NCI-H187 treated with DMSO at 0.1 percent for 48 hours (cell line): ENCODE measurements at places on chromosomes 2 and 18.

DNA sequence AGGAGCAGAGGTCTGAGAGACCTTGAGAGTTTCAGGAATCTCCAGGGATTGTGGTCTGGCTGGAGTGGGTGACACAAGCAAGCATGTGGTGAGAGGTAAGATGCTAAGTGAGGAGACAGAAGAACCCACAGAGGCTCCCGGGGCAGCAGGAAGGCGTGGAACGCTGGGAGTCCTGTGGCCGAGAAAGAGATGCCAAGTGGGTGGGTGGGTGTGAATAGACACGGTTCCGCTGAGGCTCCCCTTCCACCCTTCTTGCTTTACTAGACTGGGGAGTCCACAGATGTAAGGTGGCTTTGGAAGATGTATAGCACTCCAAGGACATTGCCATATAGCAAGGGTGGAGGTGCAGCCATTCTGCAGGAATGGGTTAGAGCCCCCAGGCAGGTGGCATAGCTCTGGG, 4.2 kb downstream of the TEX51 start:
- DNase-seq = no peak

- no peak for DNase-seq
Observed at GRCh38 chr2:234025891-234026401, 24.6 kb upstream of the SPP2 start.

DNA sequence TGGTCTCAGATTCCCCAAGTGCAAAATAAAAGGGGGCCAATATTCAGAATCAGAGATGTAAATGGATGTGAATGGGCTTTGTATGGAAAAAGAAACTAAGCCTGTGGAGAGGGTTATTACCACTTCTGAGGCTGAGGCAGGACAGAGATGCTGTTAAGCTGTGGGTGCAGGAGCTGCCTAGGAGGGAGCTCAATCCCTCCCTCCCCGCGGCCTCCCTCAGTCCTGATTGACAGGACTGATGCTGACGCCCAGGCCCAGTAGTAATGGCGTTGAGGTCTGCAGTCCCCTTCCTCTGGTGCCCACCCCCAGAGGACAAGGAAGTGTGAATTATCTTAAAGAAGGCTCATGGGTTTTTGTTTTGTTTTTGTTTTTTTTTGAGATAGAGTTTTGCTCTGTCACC, 40.4 kb downstream of the PSD4 start:
- no peak for DNase-seq

DNA sequence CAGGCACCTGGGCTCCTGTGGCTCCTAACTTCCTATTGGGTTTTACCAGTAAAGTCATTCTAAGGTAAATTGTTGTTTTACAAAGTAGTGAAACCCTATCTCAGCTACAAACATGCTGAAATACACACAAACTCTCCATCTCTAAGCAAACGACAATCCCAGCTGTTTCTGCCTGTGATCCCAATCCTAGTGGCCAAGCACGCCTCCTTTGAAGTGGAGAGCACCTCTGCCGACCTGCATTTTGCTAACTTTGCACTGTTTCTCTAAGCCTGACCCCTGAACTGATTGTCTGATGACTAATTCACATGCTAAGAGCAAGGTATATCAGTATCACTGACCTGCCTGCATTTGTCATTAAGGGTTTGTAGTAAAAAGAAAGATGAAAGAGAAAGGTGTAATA, 124.3 kb downstream of the PAX3 start:
- no peak for DNase-seq

- DNase-seq = no peak
Observed at GRCh38 chr2:220432645-220433044, 805.2 kb downstream of the SLC4A3 start.

DNA sequence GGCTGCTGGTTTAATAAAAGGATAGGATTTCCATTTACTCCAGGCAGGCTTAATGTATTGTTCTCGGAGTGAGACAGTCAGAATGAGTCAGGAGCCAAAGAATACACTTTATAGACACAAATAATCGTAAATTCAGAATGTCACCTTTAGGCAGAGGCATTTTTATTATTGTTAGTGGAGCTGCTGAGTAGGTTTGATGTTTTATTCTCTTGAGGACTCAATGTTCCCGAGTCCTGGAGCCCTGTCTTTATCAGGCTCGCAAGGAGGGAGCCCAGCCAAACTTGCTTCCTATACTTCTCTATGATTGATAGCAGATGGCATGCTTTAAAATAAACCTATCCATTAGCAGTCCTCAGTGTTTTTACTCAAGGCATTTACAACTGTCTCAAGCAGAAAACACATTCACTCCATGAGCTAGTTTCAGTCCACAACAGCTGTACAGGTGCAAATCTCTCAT, 492.3 kb upstream of the ZEB2 start:
- DNase-seq = peak; percentile 11

GRCh38 chr18:67476585-67476984, 39.9 kb downstream of the DSEL start:
- no peak for DNase-seq

- no peak for DNase-seq
Observed at GRCh38 chr2:16713011-16713423, 47.4 kb upstream of the CYRIA start.

DNA sequence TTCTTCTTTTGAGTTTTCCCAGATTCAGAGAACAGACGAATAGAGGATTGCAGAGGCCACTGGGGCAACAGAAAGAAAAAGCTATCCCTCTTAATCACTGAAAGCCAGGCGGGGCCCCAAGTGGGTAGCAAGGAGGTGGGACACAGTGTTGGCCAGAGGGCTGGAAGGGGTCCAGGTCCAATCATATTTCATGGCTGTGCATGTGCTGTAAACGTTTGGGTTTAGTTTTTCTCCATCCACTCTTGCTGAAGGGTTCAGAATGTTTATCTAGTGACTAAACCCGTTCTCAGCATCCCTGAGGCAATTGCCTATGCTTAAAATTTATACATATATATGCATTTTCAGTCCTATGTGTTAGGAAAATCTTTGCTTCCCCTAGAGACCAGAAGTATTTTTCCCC, 99.4 kb upstream of the EPHA4 start:
- DNase-seq = no peak

GRCh38 chr2:153891051-153891450, 19.3 kb downstream of the GALNT13 start:
- DNase-seq = no peak

DNA sequence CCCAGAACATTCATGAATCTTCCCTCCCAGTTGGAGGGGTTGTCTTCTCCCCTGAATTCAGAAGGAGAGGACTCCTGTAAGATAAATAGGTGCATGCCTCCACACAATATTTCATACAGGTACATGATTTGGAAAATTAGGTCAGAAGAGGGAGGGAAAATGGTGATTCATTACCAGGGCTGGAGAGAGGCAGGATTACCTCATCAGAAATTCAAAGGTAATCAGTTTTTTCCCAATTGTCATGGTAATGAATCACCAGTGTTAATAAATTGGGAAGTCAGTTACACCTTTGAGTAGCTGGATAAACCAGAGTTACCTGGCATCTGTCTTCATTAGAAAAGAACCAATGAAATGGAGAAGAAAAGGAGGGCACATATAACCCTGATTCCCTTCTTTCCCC, 128.5 kb downstream of the EN1 start:
- no peak for DNase-seq

DNA sequence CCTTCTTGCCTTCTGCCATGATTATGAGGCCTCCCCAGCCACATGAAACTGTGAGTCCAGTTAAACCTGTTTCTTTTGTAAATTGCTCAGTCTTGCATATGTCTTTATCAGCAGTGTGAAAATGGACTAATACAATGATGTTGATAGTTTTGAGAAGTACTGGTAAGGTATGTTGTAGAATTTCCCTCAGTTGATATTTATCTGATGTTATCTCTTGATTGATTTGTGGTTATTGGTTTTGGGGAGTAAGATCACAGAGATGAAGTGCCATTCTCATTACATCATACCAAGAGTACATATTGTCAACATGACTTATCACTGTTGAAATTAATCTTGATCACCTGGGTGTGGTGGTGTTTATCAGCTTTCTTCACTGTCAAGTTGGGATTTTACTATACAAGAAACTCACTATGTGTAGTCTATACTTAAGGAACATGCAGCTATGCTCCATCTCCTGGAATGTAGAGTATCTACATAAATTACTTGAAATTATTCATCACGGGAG, 5.1 kb upstream of the SPAG16 start:
- DNase-seq = no peak

DNA sequence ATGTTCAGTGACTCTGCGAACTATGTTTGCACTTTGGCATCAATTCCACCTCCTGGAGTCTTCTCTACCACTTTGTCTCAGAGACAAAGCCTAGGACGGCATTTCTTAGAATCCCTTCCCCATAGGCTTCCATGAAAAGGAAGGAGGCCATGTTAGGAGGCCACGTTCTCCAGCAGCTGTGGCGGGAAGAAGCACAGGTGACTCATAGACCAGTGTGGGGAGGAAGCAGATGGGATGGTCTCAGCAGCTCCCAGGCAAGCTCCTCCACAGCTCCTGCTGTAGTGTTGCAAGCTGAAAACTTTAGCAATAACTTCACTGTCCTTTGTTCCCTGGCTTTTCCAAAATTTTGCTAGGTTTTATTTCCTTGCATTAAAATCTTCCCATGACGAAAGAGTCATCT, 781.3 kb upstream of the ID2 start:
- DNase-seq = no peak

- no peak for DNase-seq
Observed at GRCh38 chr2:30414961-30415360, 32.1 kb upstream of the LCLAT1 start.

DNA sequence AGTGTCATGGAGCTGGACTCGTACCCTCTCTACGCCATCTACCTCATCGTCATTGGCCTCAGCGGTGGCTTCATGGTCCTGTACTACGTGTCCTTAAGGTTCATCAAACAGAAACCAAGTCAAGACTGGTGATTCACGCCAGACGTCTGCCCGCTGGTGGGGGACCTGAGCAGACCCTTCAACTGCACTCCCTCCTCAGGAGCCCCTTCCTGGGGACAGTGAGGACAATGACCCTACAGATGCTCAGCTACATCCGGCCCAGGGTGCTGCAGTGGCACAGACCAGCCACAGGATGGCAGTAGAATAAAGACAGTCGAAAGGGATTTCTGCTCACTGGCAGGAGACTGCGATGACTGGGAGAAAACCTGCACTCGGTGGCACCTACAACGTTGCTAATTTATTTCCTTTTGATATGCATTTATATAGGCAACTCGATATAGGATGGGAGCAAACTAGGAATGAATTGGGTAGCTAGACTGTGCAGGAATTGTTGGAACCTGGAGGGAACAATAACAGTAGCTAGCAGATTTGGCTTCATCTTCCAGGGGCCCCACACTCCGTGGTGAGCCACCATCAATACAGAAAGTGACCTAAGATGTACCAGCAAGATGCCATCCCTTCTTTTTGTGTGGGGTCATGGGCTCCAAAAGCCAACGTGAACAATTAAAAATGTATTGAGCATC, 39.2 kb downstream of the ABCG8 start:
- DNase-seq = peak; percentile 40

GRCh38 chr2:222756951-222757650, 85.6 kb downstream of the MOGAT1 start:
- DNase-seq = no peak

DNA sequence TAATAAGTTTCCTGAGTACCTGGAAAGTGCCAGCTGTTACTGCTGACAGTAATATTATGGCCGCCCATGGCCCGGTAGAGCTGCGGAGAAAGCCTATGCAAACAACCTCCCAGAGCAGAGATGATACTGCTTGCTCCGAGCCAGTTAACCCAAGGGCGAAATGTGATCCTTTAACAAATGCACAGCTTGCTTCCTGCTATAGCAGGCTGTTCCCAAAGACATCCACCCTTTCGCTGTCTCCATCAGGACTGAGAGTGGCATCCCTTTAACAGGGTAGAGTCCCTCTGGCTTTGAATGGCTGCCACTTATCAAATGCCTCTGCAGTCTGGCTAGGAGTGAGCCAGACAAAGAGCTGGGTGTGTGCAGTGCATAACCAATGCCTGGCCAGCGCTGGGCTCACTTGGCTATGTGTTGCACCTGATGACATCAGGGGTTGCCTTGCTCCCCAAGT, 69.7 kb upstream of the DAPL1 start:
- no peak for DNase-seq

DNA sequence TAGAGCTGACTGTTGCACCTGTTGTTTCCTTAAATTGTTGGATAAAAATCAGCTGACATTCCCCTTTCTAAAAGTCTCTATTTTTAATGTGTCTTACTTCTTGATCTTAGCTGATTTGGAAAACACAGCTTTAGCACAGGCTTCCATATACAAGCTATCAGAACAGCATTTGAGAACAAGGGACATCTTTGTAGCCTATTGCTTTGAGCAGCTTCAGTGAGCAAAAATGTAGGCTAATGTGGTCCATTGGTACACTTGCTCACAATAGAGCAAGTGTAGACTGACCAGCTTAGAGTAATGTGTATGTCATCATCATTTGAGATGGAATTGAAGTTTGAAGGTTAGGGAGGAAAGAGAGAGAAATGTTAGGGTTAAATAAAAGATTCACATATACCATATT, 7.0 kb downstream of the INPP1 start:
- no peak for DNase-seq

DNA sequence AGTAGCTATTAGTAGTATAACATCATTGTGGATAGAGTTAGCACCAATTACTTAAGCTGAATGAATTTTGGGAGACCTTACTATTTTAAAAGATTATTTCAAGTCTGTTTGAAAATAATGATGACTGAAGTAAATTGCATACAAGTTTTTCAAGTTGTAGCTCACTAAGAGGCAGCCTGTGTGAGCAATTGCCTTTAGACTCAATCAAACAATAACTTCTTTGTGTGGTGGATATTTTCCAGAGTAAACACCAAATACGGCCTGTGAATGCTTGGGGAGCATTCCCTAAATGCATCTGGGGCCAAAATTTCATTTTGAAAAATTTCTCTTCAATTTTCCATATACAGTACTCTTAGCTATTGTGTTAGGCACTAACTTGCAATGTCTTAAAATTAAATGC, 7.9 kb downstream of the SERPINB12 start:
- no peak for DNase-seq

GRCh38 chr18:58186258-58186948, 142.4 kb downstream of the NEDD4L start:
- DNase-seq = no peak

DNA sequence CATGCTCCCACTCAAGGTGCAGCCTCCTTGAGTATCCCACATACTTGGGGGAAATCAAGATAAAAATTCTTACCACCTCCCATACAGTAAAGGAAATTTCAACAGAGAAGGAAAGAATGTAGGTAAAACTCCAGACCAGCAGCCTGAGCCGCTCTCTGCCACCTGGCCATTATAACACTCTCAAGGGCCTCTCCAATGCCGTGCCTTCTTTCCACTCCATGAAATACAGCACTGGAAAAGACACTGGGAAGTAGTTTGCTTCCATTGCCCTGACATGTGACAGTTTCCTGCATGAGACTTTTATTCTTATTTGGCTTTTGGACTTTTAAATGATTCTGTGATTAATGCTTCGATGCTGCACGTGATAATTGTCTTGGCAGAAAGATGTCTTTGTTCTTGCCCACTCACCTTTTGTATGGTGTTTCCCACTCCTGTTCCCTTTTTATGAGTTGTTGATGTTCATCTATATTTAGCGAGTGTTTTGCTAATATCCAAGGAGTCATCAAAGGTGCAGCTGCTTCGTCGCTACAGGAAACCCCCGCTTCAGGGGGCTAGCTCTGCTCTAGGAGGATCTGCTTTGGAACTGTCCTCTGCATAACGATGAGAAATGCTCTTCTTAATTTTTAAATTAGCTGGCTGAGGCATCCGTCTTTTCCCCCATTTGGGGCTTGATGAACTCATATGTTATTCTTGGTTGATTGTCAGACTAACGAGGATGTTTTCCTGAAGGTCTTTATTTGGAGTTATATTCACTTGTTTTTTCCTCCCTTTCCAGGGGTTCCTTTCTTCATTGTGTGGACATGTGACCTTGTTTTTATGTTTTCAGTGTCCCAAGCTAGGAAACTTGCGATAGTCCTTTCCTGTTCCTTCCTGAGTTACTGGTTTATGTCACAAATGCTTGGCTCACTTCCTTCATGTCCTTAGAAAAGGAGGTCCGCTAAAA, 179.4 kb downstream of the TXNL1 start:
- DNase-seq = peak; percentile 30
